Colonic mucosa (tissue), 4 donors: ENCODE measurements at places on chromosomes 4 and X. TPM values are rescaled to one million over a fixed set of nuclear protein-coding genes. Genes with fewer than 3 reads are reported as not detected.

DNA sequence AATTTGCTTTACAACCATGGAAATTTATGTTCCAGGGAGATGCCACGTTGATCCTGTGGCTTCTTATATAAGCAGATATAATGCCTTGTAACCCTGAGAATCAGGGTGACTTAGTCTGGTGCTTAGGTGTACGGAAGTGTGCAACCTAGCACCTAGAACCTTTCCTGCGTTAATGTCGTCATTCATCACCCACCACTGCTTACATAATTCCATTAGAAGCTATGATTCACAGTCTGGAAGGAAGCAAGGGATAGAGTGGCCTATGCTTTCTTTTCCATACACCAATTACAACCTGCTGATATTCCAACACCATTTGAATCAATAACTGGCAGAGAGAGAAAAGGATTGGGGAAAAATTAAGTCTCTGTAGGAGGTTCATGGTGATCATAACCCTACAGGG lies 17.3 kb upstream of the CXCL8 start:
- no peak for DNase-seq
- no peaks in the 10 kb centered on the region for H3K4me1 ChIP-seq
- H3K27me3 ChIP-seq: no peaks in the 10 kb centered on the region
- no peaks in the 10 kb centered on the region for H3K36me3 ChIP-seq
- no peak overlapping the region for H3K27ac ChIP-seq

GRCh38 chr4:123353656-123354055 lies 42.9 kb upstream of the SPRY1 start:
- no peaks in the 10 kb centered on the region for H3K36me3 ChIP-seq
- no peaks in the 10 kb centered on the region for H3K4me1 ChIP-seq
- no peak for DNase-seq
- no peaks in the 10 kb centered on the region for H3K27me3 ChIP-seq
- H3K27ac ChIP-seq: no peak overlapping the region

GRCh38 chr4:169621731-169622492 lies 1.5 kb downstream of the CLCN3 start:
- peak overlapping the region; percentile 96 for H3K27ac ChIP-seq
- no peak for DNase-seq
- no peaks in the 10 kb centered on the region for H3K27me3 ChIP-seq
- H3K36me3 ChIP-seq: no peaks in the 10 kb centered on the region

GRCh38 chr4:108717386-108717785 lies 45.5 kb downstream of the ETNPPL start:
- no peak overlapping the region for H3K4me3 ChIP-seq
- DNase-seq: no peak
- no peaks in the 10 kb centered on the region for H3K4me1 ChIP-seq
- H3K36me3 ChIP-seq: no peaks in the 10 kb centered on the region

GRCh38 chr4:10083861-10084641 lies 32.5 kb downstream of the WDR1 start:
- H3K36me3 ChIP-seq: peaks cover 81% of the 10 kb centered on the region
- H3K27me3 ChIP-seq: no peaks in the 10 kb centered on the region
- no peaks in the 10 kb centered on the region for H3K4me1 ChIP-seq
- H3K27ac ChIP-seq: no peak overlapping the region

The FGF13 gene
- 1.6 TPM for total RNA-seq
